Lung (tissue), 17 donors: ENCODE measurements at places on chromosomes 5 and 9. TPM values are rescaled to one million over a fixed set of nuclear protein-coding genes. Genes with fewer than 3 reads are reported as not detected.
A peak's percentile ranks its signal among the peaks of the same experiment; 100 is the strongest.

The RASGRF2 gene
- 12.0 TPM for total RNA-seq

- peaks cover 4% of the 10 kb centered on the region for H3K36me3 ChIP-seq
- peak; percentile 58 for DNase-seq
- peak overlapping the region; percentile 99 for H3K27ac ChIP-seq
Observed at GRCh38 chr5:150487199-150488061, 20.5 kb upstream of the NDST1 start.

- H3K27ac ChIP-seq, result peak overlapping the region; percentile 70
- no peak overlapping the region for H3K4me3 ChIP-seq
- H3K36me3 ChIP-seq, result no peaks in the 10 kb centered on the region
- peaks cover 9% of the 10 kb centered on the region for H3K4me1 ChIP-seq
- DNase-seq, result no peak
- no peaks in the 10 kb centered on the region for H3K27me3 ChIP-seq
Observed at GRCh38 chr9:77588271-77588937, 59.7 kb downstream of the GNA14 start.

GRCh38 chr5:122864400-122864799 is 19.0 kb downstream of the SNX24 start:
- H3K36me3 ChIP-seq, result no peaks in the 10 kb centered on the region
- no peak overlapping the region for H3K27ac ChIP-seq
- no peaks in the 10 kb centered on the region for H3K27me3 ChIP-seq
- H3K4me3 ChIP-seq, result no peak overlapping the region
- DNase-seq, result no peak

- H3K27me3 ChIP-seq, result no peaks in the 10 kb centered on the region
- no peak for DNase-seq
- no peak overlapping the region for H3K27ac ChIP-seq
- H3K4me3 ChIP-seq, result no peak overlapping the region
- H3K36me3 ChIP-seq, result no peaks in the 10 kb centered on the region
- H3K4me1 ChIP-seq, result no peaks in the 10 kb centered on the region
Observed at GRCh38 chr5:98157368-98157767, 616.1 kb upstream of the RGMB start.

DNA sequence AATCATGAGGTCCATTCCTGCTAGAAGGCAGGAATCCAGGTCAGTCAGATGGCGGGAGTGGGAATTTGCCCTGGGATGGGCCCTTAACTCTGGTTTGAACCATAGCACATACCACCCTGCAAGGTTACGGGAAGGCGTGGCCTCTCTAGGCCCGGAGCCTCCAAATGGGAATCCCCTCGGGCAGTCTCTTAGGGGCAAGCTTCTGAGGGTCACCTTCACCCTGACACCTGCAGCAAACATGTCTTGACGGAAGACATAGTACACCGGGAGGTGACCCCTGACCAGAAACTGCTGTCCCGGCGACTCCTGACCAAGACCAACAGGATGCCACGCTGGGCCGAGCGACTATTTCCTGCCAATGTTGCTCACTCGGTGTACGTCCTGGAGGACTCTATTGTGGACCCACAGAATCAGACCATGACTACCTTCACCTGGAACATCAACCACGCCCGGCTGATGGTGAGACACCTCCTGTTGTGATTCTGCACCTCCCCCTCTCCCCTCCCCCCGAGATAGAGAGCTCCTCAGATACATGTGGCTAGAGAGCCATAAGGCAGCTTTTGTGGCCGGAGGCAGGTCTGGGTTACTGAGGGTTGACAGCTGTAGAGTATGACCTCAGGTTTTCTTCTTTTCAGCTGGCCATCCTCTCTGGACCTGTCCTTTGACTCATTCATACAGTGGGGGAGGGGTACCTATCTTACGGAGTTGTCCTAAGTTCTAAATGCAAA is 957 bp downstream of the PRELID1 start:
- no peaks in the 10 kb centered on the region for H3K27me3 ChIP-seq
- peak overlapping the region; percentile 86 for H3K27ac ChIP-seq
- H3K4me1 ChIP-seq, result peaks cover 15% of the 10 kb centered on the region

- no peak overlapping the region for H3K27ac ChIP-seq
- H3K4me3 ChIP-seq, result no peak overlapping the region
- H3K36me3 ChIP-seq, result no peaks in the 10 kb centered on the region
- DNase-seq, result no peak
Observed at GRCh38 chr5:74028976-74029375, 403.0 kb downstream of the ARHGEF28 start.

DNA sequence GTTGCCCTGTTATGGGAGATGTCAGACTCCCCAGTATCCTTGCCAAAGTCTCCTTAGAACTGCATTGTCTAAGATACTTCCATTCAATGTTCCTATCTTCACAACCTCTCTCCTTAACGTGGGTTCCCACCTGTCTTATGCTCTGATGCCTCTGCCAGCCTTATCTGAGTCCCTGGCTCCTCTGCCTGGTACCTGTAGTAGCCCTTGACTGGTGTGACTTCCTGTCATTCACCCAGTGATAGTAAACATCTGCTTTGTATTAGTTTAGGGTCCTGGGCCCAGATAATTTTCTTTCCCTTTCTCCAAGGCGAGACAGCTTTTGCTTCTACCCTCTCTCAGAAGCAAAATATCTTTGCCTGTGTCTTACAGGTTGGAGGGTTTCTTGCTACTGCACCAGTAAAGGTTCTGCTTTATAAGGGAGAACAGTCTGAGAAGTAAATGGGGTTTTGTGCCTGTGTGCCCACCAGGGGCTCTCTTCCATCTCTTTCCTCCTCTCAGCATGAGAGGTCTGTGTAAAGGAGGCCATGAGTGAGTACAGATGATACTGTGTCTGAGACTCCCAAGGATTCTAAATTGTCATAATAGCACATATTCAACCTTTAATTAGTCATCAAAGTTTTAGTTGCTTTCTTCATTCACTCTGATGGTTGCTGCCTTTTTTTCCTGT is 220.8 kb downstream of the PRR16 start:
- H3K4me3 ChIP-seq, result no peak overlapping the region
- H3K36me3 ChIP-seq, result peaks cover 8% of the 10 kb centered on the region
- H3K27me3 ChIP-seq, result no peaks in the 10 kb centered on the region
- peak; percentile 14 for DNase-seq
- H3K27ac ChIP-seq, result no peak overlapping the region
- H3K4me1 ChIP-seq, result no peaks in the 10 kb centered on the region
